Endodermal cell (in vitro differentiated cells): ENCODE measurements at places on chromosomes 16 and 17. TPM values are rescaled to one million over a fixed set of nuclear protein-coding genes. Genes with fewer than 3 reads are reported as not detected.

DNA sequence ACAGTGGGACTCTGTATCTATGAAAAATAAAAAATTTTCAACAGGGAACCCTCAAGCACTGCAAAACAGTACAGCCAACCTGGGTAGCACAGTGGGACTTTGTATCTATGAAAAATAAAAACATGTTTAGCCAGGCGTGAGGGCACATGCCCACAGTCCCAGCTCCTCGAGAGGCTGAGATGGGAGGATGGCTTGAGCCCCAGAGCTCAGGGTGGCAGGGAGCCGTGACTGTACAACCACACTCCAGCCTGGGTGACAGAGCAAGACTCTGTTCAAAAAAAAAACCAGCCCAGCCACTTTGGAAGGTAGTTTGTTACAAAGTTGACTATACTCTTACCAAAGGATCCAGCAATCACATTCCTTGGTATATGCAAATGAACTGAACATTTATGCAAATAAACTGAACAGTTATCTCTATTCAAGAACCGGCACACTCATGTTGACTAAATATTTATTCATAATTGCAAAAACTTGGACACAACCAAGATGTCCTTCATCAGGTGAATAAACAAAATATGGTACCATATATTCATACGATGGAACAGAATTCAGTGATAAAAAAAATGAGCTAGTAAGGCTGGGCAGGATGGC, 5.2 kb downstream of the RPH3AL start:
- no peak for DNase-seq

CEP20 gene
- 27.7 to 35.6 TPM (median 31.1 TPM) in 3 replicates for total RNA-seq

GRCh38 chr17:81400996-81401722, 5.9 kb downstream of the BAHCC1 start:
- no peak for DNase-seq

CCL8 gene
- not detected in 3 replicates for total RNA-seq

GRCh38 chr17:72264682-72265405, 144.0 kb downstream of the SOX9 start:
- DNase-seq: no peak

GPRC5B gene
- total RNA-seq: 49.1 and 49.7 TPM in 2 replicates

- DNase-seq: no peak
These were observed 94.9 kb downstream of the TMEM132E start for GRCh38 chr17:34673995-34674890.

DNA sequence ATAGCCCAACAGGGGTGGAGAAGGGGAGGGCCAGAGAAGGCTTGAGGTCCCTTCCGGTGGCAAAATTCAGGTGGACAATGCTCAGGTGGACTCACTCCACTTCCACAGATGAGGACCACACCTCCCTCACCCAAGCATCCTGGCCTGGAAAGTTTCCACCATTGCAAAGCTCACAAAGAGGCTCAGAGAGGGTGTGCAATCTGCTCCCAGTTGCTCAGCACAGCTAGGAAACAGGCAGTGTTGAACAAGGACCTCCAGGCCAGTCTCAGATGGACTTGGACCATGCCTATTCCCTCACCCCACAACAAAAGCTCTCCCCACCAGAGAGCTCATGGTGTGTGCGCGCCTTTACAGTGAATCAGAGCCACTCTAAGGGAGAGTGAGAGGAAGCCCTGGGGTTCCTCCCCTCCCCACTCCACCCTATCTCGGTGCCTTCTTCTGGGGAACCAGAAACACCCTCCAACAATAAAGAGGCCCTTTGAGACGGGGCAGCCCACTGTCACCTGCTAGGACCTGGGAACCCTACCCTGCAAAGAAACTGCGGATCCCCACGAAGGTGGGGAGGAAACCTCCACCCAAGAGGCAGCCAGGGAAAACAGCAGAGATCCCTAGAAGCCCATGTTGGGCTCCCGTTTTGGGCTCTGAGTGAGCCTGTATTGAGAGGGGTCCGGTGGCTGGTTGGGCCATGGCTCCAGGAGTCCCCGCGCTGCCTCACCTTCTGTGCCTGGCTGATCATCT, 1.6 kb downstream of the FAM83G start:
- no peak for DNase-seq
